ENCODE measurements at places on chromosomes 5 and 9.

DNA sequence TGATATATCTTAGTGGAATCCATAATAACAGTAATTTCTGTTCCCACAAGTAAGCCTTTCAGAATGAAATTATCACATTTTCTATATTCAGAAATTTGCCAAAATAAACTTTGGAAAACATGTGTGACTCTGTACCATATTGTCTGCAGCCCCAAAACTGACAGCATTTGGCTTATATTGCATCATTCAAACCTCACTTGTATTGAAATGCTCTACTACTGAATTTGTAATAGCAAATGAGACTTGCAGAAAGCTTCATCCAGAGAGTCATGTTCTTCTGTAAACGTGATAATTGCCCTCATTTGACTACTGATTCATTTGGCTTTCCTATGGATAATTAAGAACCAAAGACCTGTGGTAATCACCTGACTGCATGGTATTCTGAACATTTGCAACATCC, 1249.5 kb upstream of the CDH18 start:
- DNase-seq = no peak

- no peak for DNase-seq
Measured at GRCh38 chr9:91143642-91144041, 218.1 kb downstream of the AUH start.

DNA sequence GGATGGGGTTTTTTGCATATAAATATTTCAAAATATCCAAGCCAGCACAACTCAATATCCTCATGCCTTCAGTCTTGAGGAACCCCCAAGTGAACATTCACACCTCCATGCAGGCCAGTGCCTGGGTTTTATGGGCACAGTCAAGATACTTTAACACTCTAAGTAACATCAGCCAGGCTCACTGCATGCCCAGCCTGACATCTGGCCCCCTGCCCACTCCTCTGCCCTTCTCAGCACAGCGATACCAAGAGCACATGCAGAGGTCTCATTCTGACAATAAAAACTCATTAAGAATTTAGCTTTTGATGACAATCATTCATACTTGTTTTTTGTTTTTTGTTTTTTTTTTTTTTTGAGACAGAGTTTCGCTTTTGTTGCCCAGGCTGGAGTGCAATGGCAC, 250.0 kb downstream of the CWC27 start:
- DNase-seq = no peak

GRCh38 chr9:114499528-114499927, 5.7 kb downstream of the WHRN start:
- no peak for DNase-seq

GRCh38 chr5:133944263-133945185, 23.9 kb downstream of the C5orf15 start:
- no peak for DNase-seq

- no peak for DNase-seq
Measured at GRCh38 chr9:112914524-112914923, 23.8 kb upstream of the SLC46A2 start.

DNA sequence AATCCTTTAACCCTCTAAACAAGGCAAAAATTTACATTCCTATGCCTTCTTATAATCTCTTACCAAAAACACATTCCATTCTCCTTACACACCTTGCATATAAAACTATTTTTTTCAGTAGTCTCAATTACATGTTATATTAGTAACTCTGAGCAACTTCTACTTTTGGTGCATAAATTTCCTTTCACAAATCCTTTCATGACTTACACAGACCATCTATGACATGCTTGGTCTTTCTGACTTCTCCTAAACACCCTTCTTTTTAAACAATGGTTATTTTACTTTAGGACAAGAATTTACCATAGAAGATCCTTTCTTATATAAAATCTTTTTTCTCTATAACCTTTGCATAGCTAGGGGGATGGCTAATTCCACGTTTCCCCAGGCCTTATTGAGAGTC, 208.0 kb upstream of the ARRDC3 start:
- no peak for DNase-seq

GRCh38 chr9:101727612-101728524, 10.6 kb downstream of the GRIN3A start:
- DNase-seq = no peak

DNA sequence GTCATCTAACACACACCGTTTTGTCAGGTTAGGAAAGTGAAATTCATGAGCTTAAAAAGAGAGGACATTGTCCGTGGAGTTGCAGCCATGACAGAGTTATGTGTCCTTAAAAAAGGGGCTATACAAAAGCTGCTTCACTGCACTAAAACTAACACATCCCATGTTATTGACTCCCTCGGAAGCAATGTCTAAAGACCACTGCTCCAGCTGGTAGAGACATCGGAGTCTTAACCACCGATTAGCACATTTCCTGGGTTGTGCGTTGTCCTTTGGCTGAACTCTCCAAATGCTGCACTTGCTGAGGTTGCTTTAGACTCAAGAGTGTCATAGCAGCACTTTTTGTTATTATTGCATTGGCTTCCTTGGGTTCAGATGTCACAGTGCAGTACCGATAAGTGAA, 128.3 kb upstream of the C9orf72 start:
- DNase-seq = no peak

DNA sequence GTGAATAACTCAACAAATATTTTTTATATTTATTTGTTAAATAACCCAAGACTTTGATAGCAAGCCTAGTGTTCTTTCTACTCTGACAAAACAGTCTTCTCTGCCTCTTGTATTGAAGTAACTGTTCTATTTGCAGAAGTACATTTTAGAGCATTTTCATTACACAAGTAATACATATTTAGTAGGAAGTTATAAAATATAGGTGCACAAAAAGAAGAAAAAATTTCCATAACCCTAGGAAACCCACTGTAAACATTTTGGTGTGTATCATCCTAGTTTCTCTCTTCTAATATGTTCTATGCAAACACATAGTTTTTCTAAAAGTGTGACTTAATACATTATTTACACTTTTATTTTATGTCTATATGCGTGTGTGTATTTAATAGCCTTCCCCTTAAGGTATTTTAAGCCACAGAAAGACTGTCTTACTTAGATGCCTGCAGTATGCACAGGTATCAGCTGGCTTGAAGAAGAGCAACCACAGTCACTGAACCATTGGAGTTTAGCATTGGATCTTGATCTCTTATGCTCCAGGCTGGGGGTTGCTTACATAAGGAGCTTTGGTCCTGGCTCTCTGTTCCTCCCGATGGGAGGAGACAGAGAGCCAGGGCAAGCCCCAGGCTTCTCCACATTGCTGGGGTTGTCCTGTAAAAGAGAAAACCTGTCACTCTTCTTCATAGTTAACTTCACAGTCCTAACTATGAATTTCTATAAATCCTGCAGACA, 3.8 kb downstream of the SELENOP start:
- no peak for DNase-seq

DNA sequence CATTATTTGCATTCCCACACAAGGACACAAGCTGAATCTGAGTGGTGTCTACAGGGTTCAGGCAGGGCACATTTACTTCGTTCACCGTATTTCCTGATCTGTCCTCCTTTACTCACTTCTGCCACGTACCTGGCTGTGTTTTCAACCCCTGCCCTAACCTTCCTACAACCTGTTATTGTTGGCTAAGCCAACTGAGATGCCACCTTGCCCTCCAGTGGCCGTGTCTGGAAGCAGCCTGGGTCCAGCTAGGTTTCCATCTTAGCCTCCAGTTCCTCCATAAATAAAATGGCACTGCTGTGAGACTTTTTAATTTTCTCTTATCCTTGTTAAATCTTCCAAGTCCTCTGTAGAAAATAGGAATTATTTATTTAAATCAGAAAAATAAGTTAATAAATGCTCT, 64.8 kb downstream of the ATP10B start:
- DNase-seq = no peak

DNA sequence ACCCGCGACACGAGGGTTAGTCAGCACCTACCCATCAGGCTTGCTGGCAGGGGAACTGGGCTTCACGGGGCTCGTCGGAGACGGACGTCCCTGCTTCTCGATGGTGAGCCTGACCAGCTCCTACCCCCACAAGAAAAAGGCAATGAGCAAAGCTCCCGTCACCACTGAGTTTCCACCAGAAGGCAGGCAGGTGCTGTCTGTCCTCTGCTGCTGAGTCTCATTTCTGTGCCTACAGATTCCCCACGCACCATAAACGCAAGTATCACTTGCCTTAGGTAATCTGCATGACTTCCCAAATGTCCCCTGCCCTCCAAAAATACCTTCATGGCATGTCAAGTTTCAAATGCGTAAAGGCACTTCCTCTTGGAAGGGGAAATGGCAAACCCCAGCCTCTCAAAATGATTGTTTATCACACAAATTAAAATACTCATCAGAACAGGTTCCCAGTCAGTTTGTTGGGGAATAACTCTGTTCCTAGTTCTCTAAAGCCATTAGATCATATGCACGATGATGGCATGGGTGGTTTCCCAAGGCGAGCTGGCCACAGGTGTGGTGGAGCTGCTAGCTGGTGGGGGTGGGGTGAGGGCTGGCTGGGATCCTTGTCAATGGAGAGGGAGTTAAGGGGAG, 85.0 kb downstream of the PRRT1B start:
- DNase-seq = no peak

GRCh38 chr5:171474230-171474813, 54.9 kb downstream of the FGF18 start:
- DNase-seq = no peak

DNA sequence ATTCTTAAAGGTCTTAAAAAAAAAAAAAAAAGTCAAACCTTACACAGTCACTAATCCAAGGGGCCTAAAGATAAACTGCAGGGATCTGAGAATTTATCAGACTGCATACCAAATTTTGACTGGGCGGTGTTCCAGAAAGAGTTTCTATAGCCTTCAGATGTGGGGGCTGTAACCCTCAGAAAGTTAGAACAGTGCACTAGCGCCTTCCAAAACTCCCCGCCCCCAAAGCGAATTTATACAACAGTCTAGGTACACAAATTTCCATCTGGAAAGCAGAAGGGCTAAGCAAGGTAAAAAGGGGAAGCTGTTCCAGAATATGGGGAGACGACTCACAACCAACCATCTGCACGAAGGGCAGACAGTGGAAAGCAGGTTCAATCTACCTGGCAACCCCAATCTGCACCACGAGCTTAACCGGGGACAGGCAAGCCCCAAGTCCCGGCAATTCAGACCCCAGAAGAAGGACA, 813 bp downstream of the ERMP1 start:
- DNase-seq = no peak

- DNase-seq = no peak
Measured at GRCh38 chr5:79261897-79262296, 26.0 kb downstream of the JMY start.

GRCh38 chr5:173230690-173231380, 4.2 kb downstream of the NKX2-5 start:
- DNase-seq = no peak

DNA sequence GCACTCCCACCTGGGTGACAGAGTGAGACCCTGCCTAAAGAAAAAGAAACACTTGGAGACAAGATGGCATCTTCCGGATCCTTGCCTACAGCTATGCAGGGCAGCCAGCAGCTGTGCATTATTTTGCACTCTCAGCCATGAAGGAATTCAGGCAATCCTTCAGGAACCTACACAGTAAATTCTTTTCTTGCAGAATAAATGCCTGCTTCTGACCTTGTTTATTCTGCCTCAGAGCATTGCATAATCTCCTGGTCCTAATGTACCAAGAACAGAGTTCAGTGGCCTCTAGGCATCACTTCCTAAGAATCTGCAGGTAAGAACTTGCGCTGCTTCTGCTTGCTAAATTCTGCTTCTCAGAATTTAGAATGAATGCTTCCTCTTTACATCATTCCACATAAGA, 16.8 kb downstream of the GLDC start:
- DNase-seq = no peak

DNA sequence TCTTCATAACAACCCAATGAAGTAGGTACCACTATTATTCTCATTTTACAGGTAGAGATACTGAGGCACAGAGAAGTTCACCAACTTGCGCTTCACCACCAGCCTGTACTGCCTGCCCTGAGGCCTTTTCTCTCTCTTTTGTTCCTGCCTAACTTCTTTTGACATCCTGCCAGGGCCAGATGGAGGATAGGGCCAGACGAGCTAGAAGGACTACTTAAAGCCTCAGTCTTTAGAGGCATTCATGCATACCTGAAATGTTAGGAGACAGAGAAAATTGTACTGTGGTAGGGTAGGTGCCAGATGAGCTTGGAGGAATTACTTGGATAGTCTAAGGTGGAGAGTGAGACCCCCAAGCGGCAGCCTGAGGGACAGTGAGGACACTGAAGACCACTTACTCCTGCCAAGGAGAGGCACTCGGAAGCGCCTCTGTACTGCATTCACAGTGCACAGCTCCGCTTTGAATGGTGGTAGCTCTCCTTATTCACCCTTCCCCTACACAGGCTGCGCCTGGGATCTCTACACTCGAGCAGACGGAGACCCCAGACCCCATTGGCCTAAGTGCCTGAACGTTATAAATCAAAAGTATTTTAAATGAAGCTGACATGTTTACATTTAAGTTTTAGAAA, 6.2 kb upstream of the ORM1 start:
- DNase-seq = no peak

- no peak for DNase-seq
Measured at GRCh38 chr5:108148715-108149139, 233.2 kb downstream of the FBXL17 start.

DNA sequence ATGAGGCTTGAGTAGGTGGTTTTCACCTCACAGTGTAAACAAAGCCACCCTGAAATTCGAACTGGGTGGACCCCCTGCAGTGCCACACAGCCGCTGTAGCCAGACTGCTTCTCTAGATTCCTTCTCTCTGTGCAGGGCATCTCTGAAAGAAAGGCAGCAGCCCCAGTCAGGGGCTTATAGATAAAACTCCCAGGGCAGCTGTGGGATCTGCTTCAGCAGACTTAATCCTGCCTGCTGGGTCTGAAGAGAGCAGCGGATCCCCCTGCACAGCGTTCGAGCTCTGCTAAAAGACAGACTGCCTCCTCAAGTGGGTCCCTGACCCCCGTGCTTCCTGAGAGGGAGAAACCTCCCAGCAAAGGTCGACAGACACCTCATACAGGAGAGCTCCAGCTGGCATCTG, 71.4 kb downstream of the CARTPT start:
- DNase-seq = no peak

GRCh38 chr9:21608200-21608599, 126.1 kb upstream of the IFNE start:
- no peak for DNase-seq

DNA sequence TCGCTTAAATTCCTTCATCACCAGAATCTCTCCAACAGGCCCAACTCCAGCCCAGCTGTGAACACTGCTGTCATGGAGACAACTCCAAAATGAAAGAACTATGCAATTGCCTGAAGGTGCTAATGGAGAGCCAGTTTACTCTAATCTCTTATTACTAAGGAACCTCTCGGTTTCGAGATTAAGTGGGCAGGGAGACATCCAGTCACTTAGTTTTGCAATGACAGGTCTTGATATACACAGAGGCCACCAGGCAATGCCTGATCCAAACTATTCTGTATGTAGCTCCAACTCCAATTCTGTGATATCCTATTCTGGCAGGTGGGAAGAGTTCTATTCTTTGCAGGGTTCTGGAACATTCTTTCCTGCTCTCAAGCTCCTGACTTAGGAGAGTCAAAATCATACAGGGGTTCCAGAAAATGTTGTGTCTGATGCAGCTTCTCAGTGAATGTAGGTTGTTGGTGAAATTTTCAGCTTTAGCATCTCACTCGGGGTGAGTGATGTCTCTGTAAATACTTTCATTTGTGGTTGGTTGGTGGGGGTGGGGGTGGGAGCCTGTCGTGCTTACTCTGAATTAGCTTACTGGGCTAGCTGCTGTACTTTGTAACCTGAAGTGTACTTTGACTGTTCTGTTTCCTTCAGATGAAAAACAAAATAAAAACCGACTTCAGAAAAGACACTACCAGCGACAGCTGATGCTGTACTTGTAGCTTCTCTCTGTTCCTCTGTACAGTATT, 170.9 kb downstream of the PALM2AKAP2 start:
- no peak for DNase-seq
